ENCODE measurements at places on chromosomes 5 and 9.

- DNase-seq = no peak
Measured at GRCh38 chr9:114031948-114032840, 45.9 kb downstream of the AMBP start.

GRCh38 chr9:72743836-72744235, 209.0 kb downstream of the ALDH1A1 start:
- no peak for DNase-seq

- DNase-seq = no peak
Measured at GRCh38 chr5:133895979-133896845, 72.2 kb downstream of the C5orf15 start.

DNA sequence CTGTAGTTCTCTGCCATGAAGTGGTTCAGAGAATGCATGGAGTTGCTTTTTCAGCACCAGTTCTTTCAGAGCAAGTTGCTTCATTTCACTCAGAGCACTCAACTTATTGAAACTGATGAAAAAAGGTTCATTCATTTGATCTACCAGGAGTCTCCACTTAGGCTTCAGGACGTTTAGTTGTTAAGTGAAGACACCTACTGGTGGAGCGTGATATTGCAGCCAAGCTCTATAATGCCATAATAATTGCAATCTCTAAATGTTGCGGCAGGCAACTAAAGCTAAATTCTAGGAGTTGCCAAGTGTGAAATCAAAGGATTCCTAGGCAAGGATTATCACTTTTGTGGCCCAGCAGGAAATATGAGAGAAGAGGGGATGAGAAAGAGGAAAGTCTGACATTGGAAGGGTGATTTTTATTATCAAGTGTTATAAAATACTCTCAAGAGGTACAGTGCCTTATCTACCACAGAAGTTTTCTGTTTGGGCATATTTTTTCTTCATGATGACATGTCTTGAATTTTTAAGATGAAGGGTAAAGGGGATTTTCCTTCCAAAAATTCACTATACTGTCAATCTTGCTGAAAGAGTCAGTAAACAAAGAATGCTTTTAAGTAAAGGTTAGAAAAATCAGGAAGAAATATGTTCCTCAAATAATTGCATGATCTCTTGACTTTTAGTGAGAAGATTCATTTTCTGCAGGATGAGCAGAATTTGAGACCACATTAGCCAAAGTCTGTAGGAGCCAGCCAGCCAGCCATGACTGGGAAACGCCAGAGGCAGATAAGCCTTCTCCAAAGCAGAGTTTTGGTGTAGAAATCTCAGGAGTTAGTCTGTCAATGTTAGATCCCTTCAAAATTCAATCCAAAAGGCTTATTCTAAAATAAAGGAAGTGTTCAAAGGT, 83.4 kb downstream of the SH3PXD2B start:
- no peak for DNase-seq

GRCh38 chr9:105971986-105972385, 277.6 kb downstream of the TMEM38B start:
- DNase-seq = no peak

GRCh38 chr9:34431667-34432066, 26.7 kb downstream of the FAM219A start:
- no peak for DNase-seq

Measured in central memory CD4-positive, alpha-beta T cell (primary cell).